ENCODE measurements at places on chromosomes 16 and 17. TPM values are rescaled to one million over a fixed set of nuclear protein-coding genes. Genes with fewer than 3 reads are reported as not detected.
A peak's percentile ranks its signal among the peaks of the same experiment; 100 is the strongest.

ALDH3A1 gene
- 0.85 TPM for total RNA-seq

SSTR5 gene
- not detected for total RNA-seq

EFCAB3 gene
- not detected for total RNA-seq

CCDC200 gene
- not detected for total RNA-seq

ENKD1 gene
- total RNA-seq: 26.2 TPM

CACNG3 gene
- not detected for total RNA-seq

HBA2 gene
- total RNA-seq: not detected

GRAP gene
- 0.11 TPM for total RNA-seq

KRT31 gene
- total RNA-seq: not detected

DNA sequence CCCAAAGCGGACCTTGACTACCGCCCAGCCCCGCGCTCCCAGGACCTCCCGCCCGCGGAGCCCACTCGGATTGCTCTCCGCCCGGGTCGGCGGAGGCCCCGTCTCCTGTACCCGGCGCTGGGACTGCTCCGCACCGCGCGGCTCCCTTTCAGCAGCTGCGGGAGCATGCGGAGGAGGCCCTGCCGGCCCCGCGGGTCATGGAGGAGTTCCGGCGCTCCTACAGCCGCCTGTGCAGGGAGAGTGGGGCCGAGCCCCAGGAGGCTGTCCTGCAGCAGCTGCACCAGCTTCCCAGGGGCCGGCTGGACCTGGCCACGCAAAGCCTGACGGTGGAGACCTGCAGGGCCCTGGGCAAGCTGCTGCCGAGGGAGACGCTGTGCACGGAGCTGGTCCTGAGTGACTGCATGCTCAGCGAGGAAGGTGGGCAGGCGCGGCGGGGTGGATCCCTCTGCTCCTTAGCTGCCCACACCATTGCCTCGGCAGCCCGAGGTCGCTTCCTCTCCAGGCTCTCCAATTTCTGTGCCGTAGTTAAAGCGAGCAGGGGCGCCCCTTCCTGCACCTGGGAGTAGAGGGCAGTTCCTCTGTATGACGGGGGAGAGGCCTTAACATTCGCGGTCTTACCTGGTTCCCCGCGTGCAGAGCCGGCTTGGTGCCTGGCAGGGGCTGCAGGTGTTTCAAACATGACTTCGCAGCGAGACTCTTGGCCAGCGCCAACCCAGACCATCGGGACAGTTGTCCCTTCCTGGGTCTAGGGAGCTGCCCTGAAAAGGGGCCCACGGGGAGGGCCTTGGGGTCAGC lies 539 bp downstream of the LRRC45 start:
- no peak for DNase-seq

DNA sequence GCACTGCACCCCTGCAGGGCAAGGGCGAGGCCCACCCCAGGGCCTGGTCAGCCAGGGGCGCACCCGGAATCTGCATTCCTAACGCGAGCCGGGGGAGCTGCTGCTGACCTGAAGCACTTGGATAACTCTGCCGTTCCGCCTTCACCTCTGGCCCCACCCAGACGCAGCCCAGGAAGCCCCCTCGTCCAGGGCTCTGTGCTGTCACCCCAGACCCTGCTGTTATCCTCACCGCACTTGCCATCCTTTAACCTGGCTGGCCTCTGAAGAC lies 13.3 kb upstream of the PABPN1L start:
- no peak for DNase-seq

DNA sequence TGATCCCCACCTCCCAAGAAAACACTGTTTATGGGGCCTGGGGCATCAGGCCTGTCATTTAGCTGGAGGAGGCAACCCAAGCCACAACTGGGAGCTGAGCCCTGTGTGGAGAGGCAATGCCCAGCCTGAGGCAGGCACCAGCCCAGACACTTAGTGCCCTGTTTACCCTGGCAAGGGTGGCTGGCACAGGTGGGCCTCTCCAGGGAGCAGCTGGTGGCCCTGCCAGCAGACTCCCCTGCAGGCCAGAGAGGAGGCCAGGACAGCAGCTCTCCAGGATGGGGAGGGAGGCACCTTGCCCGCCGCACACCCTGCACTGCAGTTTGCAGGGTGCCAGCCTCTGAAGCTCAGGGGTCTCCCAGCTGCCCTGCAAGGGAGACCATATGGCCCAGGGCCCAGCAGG lies 9.1 kb upstream of the TMEM92 start:
- DNase-seq: no peak

DNA sequence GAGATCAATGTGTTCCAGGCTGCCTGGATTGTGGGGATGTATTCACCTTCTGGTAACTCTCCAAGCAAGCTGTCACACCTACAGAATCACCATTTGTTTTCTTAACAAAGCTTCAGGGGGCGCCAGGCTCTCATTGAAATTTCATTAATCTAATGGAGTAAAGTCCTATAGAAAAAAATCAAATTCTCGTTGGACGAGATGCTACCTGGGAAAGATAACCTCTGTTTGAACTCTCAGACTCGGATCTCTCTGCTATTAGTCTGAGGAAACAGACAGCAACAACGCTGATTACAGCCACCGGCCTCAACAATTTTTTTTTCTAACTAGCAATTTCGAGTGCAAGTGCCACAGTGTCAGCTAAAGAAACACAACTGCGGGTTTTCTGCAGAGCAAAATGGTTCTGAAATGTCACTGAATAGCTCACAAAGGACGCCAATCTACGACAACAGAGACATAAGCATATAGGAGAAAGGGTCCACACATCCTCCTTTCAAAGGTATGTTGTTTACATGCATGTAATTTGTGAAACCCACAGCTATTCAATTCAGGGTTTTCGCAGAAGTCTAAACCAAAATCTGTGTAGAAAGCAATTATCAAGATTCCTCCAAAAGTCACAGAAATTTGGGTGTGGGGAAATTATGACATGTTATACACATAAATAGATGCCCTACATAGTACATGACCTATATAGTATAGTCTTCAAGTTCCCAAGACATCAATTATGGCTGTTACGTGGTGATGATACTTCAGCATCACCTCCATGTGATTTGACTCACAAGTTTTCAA lies 135.8 kb downstream of the SKAP1 start:
- DNase-seq: no peak

- DNase-seq: no peak
These were observed 83.4 kb downstream of the HIC1 start for GRCh38 chr17:2138318-2138717.

DNA sequence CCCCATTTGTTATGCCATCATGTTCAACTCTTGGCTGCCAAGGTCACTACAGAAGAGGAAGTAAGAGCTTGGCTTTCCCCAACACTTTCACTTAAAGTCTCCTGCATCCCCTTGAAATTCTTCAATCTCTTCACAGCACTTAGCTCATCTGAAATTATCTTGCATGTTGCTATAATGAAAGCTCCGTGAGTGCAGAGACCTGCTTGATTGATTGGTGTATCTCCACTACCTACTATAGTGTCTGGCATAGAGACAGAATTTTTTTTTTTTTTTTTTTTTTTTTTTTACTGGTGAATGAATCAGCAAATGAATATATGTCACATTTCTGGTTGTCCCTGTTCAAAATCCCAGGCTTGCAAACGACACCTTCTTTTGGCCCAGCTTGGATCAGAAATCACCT lies 1.9 kb upstream of the SDR42E1 start:
- no peak for DNase-seq

DNA sequence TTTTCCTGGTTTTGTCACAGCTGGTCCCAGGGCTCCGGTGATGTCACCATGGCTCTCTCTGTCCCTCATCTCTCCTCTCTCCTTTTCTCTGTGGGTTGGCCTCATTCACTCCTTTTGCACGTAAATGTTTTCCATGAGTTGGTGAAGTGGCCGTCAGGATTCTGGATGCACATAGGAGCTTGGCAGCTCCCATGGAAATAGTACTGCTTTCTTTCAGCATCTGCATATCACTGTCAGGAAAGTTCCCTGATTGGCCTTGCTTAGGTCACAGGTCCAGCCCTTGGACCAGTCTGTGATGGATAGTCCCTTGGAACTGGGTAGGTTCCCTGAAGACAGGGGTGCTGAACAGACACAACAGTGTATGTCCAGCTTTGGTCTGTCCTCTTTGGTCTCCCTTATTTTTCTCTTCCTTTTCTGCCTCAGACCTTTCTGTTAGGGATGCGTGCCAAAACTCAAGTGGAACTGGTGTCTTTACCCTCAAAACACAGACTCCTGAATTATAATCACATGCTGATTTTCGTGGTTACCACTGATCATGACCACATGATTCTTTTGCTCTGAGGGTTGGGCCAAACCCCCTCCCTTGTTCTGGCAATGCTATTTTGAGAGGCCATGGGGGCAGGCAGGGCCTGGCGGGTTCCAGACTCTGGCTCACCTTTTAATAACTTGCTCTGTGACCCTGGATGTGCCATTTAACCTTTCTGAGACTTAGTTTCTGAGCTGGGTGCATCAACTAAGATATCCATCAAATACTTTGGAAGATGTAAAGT lies 99.0 kb downstream of the MSI2 start:
- no peak for DNase-seq

- peak; percentile 64 for DNase-seq
These were observed 52.5 kb downstream of the TBX4 start for GRCh38 chr17:61504697-61505096.

DNA sequence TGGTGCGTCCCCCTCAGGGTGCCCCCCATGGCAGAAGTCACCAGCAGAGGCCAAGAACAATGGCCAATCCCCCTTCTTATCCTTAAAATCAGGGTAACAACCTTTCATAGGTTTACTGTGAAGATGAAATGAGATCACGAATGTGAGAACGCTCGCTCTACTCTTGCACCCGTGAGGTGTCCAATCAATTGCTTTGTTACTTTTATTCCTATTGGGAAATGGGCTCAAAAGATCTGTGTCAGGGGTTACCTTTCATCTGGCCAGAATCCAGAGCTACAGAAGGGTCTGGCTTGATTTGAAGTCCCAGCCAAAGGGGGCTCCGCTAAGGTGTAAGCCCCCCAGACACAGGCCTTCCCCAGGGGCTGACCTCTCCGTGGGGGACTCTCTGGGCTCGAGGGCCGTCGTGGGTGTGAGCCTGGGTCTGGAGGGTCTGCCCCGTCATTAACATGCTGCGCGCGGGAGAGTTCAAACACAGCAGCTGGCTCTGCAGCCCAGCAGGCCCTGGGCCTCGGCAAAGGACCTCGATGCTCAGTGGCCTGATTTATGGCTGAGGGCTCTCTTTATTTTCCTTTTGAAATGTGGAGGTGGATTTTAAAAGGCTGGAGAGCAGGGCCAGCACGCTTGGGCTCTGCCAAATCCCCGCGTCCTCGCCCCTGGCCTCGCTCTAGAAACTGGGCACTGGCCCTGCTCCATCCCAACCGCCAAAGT lies 10.4 kb downstream of the ABR start:
- no peak for DNase-seq

DNA sequence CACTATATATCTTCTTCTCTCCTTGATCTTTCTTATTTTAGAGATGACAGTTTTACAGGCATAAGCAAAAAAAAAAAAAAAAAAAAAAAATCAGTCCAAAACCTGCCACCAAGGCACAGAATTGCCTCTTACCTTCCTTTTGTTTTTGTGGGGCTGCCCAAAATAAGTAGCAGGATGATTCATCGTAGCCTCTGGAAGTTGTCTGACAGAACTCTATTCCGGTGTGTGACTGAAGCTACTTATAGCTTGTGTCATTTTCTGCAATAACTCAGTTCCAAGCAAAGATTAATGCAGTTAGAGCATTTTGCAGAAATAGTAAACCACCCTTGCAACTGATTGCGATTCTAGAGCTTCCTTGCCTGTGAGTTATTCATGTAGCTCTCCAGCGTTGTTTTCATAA lies 186.8 kb downstream of the KIF2B start:
- no peak for DNase-seq

DNA sequence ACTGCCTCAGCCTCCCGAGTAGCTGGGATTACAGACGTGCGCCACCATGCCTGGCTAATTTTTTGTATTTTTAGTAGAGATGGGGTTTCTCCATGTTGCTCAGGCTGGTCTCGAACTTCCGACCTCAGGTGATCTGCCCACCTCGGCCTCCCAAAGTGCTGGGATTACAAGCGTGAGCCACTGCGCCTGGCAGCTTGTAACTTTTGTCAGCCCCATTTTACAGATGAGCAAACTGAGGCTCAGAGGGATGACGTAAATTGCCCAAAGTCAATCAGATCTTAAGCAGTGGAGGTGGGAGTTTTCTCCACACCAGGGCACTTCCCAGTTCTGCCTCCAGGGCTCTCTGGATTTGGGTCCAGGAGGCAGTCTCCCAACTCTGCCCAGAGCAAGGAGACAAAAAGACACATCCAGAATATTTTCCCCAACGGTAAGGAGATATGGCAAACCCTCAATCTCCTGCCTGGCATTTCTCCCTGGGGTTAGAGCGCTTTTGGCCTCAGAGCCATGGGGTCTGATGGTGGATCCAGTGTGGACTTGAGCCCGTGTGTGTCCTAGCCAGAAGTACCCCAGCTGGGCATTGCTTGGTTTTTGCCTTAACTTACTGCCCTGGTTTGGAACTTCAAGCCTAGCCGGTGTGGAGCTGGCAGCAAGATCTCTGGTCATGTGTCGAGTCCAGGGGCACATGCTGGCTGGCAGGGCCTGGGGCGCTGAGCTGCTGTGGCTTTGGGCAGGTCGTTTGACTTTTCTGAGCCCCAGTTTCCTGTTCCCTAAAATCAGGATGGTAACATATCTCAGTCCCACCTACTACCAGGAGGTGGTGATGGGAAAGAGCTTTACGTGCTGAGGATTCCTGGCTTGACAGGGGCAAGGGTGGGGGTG lies 3.4 kb downstream of the ADAM11 start:
- DNase-seq: no peak

GRCh38 chr16:77882358-77882757 lies 94.0 kb downstream of the VAT1L start:
- no peak for DNase-seq

DNA sequence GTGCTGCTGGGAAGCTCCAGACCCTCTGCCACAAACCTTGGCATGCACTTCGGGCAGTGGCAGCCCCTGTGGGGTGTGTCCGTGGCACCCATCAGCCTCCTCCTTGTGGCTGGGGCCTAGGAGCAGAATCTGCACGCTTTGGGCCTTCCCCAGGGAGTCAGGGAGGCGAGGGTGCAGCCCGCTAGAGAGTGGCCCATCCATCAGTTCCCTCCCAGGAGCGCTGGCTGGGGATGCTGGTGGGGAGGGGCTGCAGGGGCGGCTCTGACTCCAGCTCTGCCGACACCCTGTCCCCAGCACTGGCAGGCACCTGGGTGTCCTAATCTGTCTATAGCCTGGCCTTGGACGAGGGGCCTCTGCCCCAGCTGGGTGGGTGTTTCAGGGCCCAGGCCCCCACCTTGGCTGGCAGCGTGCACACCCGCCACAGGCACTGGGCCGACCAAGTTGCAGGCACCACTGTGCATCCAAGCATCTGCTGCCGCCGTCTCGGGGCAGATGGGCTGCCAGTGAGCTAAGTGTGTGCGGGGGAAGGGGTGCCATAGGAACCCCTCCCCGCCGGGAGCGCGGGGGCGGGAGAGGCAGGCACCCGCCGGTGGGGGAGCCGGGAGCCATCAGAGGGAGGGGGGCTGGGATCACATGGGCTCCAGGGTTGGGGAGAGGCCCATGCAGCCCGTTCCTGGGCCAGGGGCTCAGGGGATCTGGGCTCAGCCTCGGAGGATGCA lies 30.2 kb downstream of the ENDOV start:
- DNase-seq: no peak

GRCh38 chr16:73420244-73420643 lies 372.3 kb upstream of the ZFHX3 start:
- no peak for DNase-seq

- DNase-seq: peak; percentile 46
These were observed at the start of gene TLCD2 for GRCh38 chr17:1709971-1710806. TLCD2 (minus strand) TSS chr17:1710377; CDS start chr17:1710242, 135 bp downstream.

Measured in HT1080 (cell line).